ENCODE measurements at places on chromosomes 1 and 21.
A peak's percentile ranks its signal among the peaks of the same experiment; 100 is the strongest.

GRCh38 chr1:66282343-66282852, 251.6 kb upstream of the SGIP1 start:
- peak; percentile 26 for DNase-seq

DNA sequence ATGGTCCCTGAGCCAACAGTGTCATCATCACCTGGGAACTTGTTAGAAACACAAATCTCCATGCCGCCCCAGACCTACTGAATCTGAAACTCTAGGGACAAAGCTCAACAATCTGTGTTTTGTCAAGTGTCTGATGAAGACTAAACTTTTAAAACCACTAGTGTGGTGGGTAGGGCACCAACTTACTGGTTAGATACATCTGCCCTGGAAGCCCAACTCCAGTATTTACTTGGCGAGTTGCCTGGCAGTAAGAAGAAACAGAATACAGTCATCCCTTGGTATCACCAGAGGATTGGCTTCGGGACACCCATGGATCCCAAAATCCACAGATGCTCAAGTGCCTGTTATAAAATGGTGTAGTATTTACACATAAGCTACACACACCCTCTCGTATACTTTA, 367.9 kb upstream of the DUSP10 start:
- DNase-seq = no peak

GRCh38 chr1:19179597-19180264, 30.3 kb downstream of the UBR4 start:
- peak; percentile 45 for DNase-seq

- DNase-seq = no peak
Observed at GRCh38 chr1:55928576-55928975, 650.8 kb downstream of the PLPP3 start.

DNA sequence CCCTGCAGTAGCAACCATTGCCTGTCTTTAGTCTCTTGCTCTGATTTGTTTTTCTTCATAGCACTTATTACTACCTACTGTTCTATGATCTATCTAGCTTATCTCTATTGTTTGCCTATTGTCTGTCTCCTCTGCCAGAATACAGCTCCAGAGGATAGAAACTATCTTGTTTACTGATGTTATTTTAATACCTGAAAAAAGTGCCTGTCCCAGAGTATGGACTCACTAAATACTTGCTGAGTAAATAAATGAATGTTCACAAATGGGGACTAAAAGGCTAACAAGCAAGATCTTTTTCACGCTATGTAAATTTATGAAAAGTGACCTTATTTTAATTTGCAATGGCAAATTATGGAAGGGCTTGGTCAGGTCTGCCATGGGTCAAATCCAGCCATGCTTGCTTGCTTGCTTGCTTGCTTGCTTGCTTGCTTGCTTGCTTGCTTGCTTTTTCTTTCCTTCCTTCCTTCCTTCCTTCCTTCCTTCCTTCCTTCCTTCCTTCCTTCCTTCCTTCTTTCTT, 145.3 kb downstream of the TGFB2 start:
- DNase-seq = no peak

DNA sequence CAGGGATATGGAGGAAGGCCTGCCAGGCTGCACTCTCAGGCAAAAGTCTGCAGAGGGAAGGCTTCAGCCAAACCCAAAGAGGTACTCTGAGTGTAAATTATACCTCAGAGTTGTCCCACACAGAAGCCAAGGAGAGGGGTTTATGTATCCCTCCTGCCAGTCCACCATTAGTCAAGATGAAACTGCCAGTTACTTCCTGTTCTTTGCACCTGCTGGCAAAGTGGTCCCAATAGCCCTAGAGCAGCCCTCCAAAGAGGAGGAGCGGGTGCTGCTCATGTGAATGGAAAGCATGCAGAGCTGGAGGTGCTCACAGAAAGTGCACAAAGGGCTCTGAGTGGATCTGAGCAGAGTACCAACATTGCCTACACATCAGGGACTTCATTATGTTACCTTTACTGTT, 37.1 kb upstream of the MCOLN3 start:
- no peak for DNase-seq

GRCh38 chr1:245054507-245055270, 100.1 kb upstream of the KIF26B start:
- DNase-seq = no peak

- DNase-seq = no peak
Observed at GRCh38 chr1:244047621-244048255, 3.3 kb upstream of the ZBTB18 start.

- DNase-seq = no peak
Observed at GRCh38 chr1:226675715-226676357, 63.2 kb downstream of the ITPKB start.

- no peak for DNase-seq
Observed at GRCh38 chr1:94258873-94259331, 21.5 kb upstream of the ARHGAP29 start.

DNA sequence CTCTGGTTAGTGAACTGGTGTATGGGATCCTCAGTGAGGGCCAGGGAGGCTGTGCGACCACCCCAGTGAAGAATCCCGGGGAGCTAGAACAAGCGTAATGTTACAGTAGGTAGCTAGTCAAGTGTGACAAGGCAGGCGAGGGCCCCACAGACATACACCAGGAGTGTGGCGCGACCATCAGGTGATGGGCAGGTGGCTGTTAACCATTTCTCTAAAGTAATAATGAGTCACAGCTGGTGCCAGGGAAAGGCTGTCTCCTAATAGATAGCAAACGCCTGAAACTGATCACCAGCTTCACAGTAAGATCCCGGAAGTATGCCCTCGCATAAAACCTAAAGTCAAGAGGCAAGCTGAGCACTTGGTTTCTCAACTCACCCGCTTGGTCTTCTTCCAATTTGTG, 40.5 kb upstream of the TARBP1 start:
- no peak for DNase-seq

DNA sequence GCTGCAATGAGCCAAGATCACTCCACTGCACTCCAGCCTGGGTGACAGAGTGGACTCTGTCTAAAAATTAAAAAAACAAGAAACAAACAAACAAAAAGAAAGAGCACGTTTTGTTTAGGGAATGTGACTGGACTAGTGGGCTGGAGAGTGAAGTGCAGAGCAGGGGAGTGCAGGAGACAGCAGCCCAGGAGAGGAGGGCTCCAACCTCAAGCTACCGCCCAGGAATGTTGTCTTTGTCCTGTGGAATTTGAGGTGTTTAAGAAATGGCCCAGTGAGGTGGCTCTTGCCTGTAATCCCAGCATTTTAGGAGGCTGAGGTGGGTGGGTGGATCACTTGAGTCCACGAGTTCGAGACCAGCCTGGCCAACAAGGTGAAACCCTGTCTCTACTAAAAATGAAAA, 42.4 kb upstream of the MTF2 start:
- no peak for DNase-seq

DNA sequence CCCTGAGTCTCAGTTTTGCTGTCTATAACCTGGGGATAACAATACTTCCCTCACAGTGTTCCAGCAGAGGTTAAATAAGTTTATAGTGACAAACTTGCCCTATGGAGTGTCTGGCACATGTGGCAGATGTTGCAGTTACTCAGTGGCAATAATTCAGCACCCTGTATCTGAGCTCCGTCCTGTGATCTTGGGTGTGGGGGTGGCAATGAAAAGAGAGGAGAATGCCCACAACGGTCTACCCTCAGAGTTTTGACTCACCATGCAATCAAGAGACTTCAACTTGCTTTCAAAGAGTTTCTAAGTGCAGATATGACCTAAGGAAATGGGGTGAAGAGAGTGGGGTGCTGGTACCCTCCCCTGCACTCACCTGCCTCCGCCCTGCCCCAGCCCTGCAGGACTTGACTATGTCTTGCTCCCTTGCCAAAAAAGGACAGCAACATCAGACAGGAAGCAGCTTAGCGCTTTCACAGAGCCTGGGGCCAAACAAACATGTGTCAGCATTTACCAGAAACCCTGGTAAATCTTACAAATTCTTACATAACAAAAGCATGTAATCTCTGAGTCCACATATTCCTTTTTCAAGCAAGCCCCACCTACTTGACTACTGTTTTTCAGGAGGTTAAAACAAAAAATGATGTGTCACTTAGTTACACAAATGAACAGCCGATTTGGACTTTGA, 185.1 kb upstream of the CAMK1G start:
- no peak for DNase-seq

DNA sequence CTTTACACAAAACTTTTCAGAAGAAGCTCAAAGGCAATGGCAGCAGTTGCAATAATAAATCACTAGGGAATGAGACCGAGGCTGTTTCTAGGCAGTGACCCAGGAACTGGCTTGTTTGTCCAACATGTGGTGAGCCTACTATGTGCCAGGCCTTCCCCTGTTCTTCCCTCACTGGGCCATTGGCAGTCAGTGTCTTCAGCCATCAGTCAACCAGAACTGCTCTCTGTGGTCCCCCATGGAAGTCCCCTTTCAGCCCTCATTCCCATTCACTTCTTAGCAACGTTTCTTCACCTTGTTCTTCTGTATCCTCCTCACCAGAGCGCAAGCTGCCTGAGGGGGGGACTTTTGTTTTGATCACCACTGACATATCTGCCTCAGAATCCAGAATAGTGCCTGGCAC, 274.1 kb downstream of the RRAGC start:
- DNase-seq = no peak

DNA sequence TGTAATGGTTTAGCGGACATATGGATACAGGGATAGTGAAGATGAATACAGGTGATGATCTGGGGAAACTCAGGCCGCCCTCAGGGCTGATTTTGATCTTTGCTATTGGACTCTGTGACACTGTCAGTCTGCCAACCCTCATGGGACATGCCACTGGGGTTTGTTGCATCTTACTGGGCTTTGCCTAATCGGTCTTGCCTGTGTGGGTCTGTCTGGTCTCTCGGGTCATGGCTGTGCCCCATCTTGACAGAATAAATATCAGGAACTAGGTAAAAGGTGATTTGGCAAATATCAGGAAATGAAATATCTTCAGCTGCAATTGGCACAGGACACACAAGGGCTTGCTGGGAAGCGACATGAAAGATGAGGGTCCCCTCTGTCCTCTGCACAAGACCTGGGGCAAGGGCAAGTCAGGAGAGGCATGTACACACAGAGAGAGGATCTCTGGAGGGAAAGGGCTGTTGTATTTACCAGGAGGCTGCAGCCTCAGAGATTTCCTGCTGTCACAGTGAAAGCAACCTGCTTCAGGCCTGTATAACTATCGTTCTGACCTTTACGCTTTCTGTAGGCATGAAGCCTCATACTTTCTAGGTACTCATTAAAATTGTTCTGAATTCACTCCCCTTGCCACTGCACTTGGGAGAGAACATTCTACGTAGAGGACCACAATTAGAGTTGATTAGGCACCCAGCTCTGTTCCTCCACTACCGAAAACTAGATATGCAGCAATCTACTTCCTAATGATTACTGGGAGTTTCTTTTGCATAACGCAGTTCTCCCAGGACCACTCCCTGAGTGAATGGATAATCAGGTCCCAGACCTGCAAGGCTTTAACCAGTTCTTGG, 52.0 kb upstream of the GADD45A start:
- no peak for DNase-seq

GRCh38 chr1:201557572-201557958, 18.6 kb downstream of the NAV1 start:
- DNase-seq = no peak

DNA sequence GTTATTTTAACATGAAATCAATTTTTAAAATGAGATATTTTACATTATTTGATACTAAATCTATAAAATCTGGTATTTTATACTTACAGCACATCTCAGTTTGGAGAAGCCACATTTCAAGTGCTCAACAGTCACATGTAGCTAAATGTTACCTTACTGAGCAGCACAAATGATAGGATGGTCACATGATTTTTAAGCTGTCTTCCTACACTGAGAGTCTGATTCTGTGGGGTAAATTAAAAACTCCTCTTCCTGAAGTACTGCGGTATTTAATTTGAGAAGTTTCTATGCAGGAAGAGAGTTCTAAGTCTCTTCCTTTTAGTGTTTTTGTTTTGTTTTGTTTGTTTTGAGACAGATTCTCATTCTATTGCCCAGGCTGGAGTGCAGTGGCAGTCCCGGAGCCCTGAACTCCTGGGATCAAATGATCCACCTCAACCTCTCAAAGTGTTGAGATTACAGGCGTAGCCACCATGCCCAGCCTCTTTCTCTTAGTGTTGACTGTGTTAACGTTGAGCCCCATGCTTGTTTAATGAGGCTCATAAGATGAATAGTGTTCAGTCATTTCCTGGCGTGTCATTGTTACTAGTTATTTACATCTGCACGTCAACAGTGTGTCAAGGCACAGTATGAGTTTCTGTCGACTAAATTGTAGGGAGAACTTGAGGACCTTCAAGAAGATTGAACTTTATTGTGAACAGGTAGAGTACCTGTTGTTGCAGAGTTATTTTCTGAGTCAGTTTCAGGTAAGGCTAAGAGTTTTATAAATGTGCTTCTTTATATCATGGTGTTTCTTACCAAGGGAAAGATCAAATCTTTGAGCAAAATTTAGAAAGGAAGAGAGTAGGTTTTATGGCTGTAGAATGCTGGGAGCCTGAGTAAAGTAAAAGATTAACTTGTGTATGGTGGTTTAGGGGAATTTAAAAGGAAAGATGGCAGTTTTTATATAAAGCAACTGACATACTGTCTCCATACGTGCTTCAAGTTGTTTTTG, 3.3 kb downstream of the CNST start:
- DNase-seq = peak; percentile 8

DNA sequence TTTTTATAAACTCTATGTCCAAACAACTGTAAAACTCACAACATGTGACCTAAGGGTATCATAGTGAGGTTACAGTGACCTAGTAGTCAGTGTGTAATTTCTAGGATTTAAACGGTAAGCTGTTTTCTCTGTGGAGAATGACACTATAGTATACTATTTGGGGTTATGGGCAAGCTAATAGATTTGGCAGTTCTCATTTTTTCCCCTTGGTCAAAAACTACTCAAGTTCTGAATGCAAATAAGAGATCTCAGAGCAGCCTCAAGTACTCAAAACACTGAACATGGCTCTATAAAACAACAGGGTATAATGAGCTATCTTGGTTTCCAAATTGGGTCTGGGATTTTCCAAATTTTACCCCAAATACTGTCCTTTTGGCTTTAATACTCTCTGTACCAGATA, 88.5 kb upstream of the HMCN1 start:
- no peak for DNase-seq

DNA sequence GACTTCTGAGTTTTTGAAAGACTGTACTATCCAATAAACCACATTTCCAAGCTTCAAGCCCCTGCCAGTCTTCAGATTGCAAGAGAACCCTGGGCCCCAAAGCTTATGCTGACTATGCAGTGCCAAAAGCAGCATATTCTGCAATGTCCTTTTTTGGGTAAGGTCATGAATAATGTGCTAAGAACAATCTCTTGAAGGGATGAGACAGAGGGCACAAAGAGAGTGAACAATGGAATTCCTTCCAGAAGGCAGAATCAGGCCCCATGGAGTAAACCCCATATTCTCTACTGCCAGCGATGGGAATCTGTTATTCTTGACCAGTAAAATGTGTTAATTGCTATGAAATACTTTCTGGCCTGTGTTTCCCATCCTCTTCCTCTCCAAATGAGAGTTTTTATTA, 190.4 kb downstream of the RGS7 start:
- no peak for DNase-seq

GRCh38 chr1:68141071-68142021, 90.9 kb upstream of the DIRAS3 start:
- DNase-seq = no peak

GRCh38 chr1:154695985-154696384, 88.0 kb upstream of the ADAR start:
- no peak for DNase-seq

All from stimulated activated naive CD4-positive, alpha-beta T cell (primary cell).